NCI-H187 treated with DMSO at 0.1 percent for 48 hours (cell line): ENCODE measurements at places on chromosomes 16 and 17.

GRCh38 chr17:29972277-29972676, 30.8 kb downstream of the EFCAB5 start:
- DNase-seq: no peak

- DNase-seq: no peak
Measured at GRCh38 chr16:20023190-20023589, 50.5 kb downstream of the GPR139 start.

DNA sequence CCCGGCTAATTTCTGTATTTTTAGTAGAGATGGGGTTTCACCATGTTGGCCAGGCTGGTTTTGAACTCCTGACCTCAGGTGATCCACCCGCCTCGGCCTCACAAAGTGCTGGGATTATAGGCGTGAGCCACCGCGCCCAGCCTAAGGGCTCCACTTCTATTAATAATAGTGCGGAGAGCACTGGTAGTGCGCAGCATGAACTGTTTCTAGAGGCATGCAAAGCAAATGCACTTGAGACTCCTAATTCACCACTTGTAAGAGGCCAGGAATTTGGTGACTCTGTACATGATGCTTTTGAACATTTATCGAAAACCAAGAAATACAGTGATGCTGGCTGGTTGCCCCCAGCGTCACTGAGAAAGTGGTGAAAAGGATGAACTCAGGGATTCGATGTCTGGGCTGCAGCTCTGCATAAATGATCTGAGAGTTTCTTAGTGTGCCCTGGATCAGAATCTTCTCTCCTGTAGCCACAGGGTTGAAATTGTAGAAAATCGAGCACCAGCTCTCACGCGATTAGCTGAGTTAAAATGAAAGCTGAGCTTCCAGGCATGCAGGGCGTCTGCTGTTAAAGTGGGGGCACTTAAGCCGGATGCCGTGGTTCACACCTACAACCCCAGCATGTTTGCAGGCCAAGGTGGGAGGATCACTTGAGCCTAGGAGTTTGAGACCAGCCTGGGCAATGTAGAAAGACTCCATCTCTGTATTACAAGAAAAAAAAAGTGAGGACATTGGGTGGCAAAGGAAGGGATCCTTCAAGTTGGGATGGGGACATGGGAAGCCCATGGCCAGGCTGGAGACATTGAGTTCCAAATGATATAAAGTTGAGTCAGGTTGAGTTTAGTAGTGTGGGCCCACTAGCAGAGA, 4.8 kb downstream of the RNF213 start:
- no peak for DNase-seq

GRCh38 chr17:65029605-65030336, 26.8 kb downstream of the GNA13 start:
- no peak for DNase-seq

DNA sequence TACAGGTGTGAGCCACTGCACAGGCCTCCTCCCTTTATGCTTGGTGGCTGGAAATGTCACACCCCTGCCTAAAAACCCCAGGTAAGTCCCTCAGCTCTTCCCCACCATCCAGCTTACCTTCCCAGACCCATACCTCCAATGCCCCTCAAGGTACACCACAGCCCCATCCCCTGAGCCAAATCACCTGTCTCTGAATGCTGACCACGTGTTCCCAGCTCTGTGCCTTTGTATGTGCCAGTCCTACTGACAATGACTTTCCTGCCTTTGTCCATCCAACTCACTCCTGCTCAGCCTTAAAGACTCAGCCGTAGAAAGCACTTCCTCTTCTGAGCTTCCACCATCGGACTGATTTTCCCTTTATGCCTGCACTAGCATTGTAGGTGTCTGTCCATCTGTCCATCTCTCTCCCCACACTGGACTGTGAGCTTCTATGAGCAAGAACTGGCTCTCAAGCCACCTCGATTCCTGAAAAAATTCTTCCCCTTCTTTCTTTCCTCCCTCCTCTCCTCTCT, 30.7 kb upstream of the GOSR2 start:
- no peak for DNase-seq

- DNase-seq: no peak
Measured at GRCh38 chr16:81593481-81593880, 148.9 kb downstream of the CMIP start.

GRCh38 chr16:22005746-22006145, 2.2 kb upstream of the MOSMO start:
- no peak for DNase-seq

GRCh38 chr17:2962729-2963128, 100.7 kb downstream of the OR1D5 start:
- no peak for DNase-seq

DNA sequence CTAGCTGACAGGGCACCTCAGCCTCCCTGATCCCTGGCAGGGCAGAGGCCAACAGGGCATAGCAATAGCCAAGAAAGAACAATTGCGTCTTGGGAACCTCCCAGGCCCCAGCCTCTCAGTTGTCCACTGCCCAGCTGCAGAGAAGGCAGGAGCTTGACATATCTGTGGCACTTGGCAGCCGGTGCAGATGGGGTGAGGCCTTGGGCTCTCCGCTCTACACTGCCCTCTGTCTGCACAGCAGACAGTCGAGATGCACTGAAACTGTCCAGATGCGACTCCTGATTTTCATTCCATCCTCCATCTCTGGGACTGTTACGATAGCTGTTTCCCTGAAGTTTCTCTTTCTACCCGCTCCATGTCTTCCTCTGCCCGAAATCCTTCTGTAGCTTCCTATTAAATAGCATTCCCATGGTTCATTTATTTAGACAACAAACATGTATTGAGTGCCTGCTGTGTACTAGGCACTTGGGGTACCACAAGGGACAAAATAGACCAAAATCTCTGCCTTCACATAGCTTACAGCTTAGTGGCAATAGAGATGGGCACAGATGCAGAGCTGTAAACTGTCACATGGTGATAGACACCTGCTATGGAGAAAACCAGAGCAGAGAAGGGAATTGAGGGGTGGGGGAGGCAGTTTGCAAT, 3.3 kb downstream of the POLR3E start:
- DNase-seq: no peak

DNA sequence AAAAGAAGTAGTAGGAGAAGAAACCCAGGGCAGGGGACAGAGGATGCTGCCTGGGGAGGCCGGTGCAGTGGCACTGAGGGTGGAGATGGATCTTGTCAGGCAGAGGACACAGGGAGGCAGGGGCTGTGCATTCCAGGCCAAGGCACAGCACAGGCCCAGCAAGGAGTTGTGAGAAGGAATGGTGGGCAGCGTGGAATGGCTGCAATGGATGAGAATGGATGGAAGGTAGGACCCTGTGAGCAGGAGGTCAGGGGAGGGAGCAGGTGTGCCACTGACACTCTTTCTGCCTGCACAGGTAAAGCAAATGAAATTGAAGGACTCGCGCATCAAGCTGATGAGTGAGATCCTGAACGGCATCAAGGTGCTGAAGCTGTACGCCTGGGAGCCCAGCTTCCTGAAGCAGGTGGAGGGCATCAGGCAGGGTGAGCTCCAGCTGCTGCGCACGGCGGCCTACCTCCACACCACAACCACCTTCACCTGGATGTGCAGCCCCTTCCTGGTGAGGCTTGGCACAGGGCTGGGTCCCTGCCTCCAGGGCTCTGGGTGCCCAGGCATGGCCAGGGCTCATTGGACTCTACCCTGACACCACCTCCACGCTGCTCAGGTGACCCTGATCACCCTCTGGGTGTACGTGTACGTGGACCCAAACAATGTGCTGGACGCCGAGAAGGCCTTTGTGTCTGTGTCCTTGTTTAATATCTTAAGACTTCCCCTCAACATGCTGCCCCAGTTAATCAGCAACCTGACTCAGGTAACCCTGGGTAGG, 32.8 kb downstream of the ABCC3 start:
- DNase-seq: no peak

- DNase-seq: no peak
Measured at GRCh38 chr16:79623062-79623461, 22.5 kb upstream of the MAF start.

DNA sequence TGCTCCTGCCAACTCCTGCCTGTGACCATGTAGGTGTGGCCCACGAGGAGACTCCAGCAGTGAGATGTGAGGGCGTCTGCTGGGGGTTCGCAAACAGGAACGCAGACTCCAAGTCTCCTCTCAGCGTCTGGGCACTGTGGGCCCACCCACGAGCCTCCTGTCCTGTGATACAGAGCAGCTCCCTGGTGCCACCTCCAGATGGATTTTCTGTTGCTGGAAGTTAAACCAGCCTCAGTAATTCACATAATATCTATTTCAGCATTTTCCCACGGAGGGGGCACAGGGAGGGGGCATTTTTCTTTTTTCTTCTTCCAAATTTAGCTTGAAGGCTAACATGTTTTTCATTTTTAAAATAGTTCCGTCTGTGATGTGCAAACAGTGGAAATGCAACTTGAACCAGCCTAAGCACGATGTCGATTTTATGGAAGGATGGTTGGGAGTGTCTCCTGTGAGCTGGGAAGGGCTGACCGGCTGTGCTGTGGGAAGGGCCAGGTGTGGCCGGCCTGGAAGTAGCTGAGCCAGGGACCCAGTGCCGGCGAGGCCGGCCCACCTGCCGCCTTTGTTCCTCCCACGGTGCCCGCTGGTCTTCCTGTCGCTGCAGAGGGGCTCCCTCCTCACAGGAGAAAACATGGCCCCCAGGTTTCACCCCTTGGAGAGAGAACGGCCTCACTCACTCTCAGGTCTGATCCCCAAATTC, 3.9 kb upstream of the RAB40B start:
- DNase-seq: no peak

- no peak for DNase-seq
Measured at GRCh38 chr17:30062372-30062771, 54.2 kb upstream of the NSRP1 start.

- DNase-seq: no peak
Measured at GRCh38 chr17:58759522-58759921, 3.9 kb downstream of the PPM1E start.

GRCh38 chr16:31745900-31746299, 127.7 kb upstream of the ZNF267 start:
- no peak for DNase-seq

- DNase-seq: no peak
Measured at GRCh38 chr16:73308771-73309170, 260.8 kb upstream of the ZFHX3 start.

DNA sequence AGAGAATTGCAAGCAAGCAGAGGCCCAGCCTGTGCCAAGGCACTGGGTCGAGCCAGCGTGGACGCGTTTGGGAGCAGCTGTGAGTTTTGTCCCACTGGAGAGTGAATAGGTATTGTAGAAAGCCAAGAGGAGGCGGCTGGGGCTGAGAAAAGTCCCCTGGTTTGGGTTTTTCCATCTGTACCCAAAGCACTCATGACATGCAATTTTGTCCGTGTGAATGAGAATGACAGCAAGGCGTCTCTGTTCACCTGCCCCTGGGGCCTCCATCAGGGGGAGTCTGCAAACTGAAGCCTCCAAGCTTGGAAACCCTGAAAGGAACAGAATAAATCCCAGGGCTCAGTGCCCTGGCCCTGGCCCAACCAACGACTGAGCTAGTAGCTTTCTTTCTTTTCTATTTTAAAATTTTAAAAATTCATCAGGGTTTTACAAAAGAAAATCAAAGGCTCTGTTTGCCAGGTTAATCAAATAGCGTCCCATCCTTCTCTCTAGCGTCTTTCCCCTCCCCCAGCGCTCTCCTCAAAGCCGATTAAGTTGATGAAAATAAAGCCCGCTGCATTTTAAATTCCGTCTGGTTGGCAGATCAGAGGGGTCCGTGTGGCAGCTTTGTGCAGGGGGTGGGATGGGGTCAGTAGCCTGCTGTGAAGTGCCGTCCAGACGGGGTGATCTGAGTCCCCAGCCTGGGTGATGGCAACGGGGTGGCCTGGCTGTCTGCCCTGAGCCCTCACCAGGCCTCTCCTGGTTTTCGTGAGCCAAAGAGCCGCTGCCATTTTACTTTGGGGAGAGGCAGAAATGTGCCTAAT, 171.0 kb downstream of the KATNIP start:
- DNase-seq: no peak

DNA sequence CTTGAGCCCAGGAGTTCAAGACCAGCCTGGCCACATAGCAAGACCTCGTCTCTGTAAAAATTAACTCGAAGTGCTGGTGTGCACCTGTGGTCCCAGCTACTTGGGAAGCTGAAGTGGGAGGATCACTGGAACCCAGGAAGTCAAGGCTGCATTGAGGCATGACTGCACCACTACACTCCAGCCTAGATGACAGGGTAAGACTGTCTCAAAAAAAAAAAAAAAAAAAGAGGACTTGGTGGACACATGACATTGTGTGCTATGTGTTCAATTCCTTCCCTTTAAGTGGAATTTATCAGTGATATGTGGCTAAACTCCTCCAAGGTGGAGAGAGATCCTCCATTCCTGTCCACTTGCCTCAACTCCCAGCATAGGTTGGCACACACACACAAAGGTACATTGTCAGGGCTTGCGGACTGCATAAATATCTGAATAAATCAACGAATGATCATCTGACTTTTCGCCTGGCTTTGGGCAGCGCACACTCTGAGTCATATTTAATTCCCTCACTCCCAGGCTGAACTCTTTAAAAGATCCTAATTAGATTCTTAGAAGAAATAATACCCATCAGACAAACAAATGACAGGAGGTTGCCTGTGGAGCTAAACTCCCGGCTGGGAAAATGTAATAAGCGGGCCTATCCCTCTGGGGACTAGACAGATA, 25.0 kb upstream of the SYT17 start:
- DNase-seq: no peak

DNA sequence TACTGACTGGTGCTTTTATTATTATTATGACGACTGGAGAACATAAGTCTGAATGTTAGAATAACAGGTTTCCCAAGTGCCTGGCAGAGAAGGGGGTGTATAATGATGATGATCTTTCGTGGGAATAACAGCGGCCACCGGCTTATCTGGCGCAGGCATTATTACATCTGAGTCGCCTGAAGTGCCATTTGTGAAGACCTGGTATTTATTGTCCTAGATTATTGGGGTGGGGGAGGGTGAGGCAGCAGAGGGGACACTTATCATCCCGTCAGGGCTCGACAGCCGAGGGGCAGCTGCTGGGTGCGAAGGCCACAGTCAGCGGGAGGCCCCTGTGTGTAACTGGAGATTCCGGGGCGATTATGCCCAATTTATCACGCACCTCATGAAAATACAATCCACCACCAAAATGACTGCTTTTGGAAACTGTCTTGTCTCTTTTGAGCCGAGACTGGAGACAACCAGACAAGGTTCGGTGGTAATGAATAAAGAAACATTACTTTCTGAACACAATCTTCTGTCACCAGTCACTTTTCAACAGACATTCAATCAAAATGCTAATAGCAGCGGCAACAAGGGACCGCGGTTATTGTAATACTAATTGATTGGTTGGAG, 199.3 kb downstream of the CCDC182 start:
- DNase-seq: no peak

GRCh38 chr16:50797456-50797855, 55.6 kb downstream of the CYLD start:
- no peak for DNase-seq

- no peak for DNase-seq
Measured at GRCh38 chr16:799948-800833, at the start of gene GNG13. TSS of gene GNG13 (minus strand) at chr16:800734. CDS start at chr16:799077, 1,657 bp downstream.
